ENCODE measurements at places on chromosomes 7 and 10.

GRCh38 chr7:109694149-109695071, 1124.7 kb downstream of the DNAJB9 start:
- no peak for DNase-seq

DNA sequence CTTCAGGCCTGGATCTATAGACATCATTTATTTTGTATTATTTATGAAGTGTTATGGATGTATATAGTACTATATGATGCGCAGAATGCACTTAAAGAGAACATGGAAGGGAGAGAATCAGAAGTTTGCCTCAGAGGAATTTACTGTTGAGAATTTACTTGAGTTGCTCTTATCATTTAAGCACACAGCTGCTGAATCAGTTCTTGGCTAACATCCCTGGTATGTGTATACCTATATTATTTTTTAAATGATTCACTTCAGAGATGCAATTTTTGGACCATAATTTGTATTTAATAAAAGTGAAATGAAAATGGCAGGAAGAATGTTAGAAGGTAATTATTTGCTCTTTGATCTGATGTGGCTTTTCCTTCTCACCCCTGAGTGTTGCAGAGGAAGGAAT, 191.6 kb downstream of the BICC1 start:
- DNase-seq = no peak

GRCh38 chr7:83610649-83611304, 38.2 kb downstream of the SEMA3E start:
- DNase-seq = no peak

DNA sequence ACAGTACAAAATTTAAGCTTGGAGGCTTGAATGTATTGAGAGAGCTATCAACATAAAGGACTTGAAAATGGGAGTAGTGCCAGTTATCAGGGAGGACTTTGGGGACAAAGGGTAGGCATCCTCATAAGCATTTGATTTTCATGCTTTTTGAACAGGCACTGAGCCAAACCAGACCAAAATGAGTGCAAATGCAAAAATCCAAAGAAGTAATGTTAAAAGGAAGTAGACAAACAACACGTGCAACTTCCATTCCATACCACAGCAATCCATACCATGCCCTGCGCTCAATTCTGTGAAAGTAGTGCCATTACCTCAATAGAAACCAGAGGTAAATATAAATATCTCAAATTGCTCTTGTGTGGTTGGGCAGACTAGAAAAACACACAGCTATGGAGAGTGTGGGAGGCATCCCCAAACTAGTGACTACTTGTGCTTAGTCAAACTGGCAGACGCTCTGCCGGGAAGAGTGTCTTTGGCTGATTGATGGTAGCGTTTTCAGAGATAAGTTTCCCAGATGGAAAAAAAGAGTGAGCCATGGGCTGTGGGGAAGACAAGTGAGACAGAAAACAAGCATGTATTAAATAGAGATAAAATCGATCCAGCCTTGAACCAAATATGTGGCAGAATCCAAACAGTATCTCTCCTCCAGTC, 161.5 kb downstream of the CREB5 start:
- no peak for DNase-seq

DNA sequence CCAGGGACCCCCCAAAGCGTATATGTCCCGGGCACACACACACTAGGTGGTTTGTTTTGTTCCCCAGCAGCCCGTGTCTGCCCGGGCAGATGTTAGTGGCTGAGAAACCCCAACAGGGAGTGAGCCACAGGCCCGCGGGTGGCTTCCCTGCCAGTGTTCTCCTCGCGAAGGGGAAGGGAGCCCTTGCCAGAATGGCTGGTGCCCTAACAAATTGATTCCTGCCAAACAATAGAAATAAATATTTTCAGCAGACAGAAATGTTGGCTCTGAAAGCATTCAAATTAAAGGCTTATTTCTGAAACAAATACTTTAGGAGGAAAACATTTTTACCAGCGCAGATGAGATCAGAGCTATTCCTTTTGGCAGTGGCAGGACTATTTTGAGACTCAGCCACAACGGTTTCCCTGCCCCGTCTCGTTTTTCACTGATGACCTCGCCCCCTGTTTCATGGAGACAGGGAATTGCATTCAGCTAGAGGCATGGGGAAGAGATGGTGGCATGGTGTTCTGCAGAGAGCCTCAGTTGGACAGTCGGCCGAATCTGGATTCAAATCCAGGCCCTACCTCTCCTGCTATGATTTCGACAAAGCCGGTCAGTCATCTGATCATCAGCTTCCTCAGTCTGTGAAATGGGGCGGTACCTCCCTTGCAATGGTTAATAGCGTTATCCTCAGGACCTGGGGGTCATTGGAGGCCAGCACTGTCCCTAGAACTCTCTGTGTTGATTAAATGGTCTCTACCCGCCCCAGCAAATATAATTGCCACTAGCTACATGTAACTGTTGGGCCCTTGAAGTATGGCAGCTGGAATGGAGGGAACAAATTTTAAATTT, 84.5 kb downstream of the CUX1 start:
- DNase-seq = no peak

DNA sequence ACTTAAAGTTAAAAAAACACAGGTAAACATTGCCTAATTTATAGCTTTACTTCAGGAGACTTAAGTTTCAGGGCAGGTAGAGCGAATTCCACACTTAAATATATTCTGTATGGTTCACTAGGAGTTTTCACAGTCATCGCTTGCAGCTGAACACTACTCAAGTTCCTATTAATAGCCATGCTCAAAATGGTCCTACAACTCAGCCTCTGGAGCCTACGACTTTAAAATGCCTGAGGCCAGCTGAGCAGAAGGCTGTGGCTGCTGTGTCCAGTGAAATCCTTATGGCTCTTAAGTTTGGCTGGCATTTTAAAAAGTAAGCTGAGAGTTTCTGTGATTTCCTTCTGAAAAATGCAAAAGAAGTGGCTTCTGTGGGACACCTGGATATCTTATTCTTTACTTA, 105.4 kb upstream of the GLI3 start:
- no peak for DNase-seq

DNA sequence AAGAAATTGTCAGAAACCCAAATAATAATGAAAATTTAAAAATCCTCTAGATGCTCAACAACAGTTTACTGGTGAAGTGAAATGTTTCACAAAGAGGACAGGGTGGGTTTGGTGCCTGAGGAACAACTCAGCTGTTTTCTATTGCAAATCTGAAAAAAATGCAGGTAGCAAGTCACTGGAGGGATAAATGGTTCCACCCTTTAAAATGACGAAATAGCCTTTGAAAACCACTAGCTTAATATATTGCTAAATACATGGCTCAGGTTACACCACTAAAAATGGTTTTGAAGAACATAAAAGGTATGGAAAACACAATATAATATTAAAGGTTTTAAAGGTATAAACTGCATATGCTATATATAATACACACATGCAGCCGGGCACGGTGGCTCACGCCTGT, 69.5 kb downstream of the LMBR1 start:
- no peak for DNase-seq

DNA sequence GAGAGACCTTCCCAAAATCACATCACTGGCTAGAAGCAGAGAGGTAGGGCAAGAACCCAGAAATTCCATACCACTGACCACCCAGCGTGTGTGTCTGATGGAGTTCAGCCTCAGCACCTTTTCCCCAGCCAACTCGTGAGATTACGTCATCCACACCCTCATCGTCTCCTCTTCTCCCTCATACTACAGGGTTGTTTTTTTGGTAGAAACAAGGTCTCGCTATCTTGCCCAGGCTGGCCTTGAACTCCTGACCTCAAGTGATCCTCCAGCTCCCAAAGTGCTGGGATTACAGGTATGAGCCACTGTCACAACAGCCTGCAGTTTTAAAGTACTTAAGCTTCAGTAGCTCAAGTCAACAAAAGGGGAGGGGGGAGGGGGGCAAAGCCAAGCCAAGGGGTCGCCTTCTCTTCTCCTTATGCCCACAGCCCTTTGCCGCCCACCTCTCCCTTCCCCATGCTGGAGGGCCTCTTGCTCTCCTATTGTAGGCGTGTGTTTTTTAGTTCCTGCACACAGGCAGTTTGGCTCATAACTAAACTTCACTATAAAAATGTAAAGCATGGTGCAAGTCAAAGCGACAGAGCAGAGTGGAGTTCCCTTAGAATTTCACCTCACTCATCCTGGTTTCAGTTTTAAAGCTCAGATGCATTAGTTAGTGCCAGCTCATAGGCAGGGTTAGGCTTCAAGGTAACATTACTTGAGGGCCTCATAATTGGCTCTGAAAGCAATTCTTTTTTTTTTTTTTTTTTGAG, 5.2 kb upstream of the PRDX3 start:
- DNase-seq = no peak

GRCh38 chr7:117281562-117281961, 41.3 kb downstream of the WNT2 start:
- no peak for DNase-seq
